ENCODE measurements at places on chromosomes 11 and 22.

DNA sequence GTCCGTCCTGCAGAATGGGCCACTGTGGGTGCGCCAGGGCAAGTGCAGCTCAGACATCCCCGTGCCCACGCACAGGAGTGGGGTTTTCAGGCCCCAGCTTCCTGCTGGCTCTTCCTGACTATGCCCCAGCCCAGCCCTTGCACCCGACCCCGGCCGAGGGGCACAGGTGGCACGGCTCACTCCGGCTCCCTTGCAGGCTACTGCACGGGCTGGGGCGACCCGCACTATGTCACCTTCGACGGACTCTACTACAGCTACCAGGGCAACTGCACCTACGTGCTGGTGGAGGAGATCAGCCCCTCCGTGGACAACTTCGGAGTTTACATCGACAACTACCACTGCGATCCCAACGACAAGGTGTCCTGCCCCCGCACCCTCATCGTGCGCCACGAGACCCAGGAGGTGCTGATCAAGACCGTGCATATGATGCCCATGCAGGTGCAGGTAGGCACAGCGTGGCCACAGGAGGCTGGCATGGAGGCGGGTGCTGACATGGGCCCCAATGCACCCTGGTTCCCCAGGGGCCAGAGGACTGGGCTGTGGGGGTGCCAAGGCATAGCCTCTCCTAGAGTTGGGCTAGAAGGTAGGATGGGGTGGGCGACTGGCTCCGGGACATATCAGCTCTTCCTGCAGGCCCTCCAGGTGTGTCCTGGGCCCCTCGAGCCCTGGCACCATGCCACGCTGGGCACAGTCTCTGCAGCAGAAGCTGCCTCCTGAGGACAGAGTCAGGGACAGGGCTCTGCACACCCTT is 27.7 kb downstream of the MUC2 start:
- DNase-seq: no peak

- DNase-seq: no peak
Measured at GRCh38 chr22:29302681-29303465, 3.6 kb upstream of the GAS2L1 start.

- DNase-seq: no peak
Measured at GRCh38 chr22:38748487-38749136, 7.2 kb downstream of the SUN2 start.

- DNase-seq: no peak
Measured at GRCh38 chr11:44658506-44658850, 68.3 kb upstream of the TSPAN18 start.

DNA sequence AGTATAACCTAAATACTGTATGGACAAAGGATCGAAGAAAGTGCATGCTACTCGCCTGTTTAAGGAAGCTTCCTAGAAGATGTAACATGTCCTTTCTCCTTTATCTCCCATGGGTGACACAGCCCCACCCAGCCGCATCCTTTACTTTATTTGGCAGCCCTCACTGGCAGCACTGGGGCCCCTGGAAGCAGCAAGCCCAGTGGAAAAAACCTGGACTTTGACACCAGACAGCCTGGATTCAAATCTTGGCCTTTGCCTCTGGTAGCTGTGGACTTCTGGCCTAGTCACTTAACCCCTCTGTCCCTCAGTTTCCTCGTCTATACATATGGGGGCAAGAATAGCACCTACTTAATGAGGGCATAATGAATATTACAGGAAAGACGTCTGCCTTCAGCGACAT is 67.1 kb downstream of the MYEOV start:
- DNase-seq: peak; percentile 71

DNA sequence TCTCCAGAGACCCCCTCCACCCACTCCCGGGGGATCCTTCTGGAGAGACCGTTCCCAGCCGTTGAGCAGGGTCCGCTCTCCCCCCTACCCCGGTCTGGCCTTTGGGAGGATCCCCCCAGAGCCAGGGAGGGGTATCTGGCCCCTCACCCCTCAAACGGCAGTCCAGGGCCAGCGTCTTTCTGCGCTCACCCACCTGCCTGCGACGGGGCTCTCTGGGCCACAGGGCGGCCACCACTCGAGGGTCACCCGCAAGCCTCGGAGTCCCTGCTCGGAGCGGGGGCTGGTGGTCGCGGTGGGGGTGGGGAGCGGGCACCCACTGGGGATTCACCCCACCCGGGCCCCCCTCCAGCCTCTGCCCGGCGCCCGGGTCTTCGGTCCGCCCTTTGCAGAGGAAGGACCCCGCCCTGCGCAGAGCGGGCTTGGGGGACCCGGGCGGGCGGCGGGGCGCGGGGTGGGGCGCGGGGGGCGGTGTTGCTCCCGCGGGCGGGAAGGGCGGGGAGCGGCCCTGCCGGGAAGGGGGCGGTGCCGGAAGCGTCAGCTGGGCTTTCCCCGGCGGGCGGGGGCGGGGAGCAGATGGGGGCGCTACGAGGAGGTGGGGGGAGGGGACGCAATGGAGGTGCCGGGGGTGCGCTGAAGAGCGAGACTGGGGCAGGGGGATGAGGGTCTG is 16.6 kb downstream of the CRELD2 start:
- peak; percentile 81 for DNase-seq

DNA sequence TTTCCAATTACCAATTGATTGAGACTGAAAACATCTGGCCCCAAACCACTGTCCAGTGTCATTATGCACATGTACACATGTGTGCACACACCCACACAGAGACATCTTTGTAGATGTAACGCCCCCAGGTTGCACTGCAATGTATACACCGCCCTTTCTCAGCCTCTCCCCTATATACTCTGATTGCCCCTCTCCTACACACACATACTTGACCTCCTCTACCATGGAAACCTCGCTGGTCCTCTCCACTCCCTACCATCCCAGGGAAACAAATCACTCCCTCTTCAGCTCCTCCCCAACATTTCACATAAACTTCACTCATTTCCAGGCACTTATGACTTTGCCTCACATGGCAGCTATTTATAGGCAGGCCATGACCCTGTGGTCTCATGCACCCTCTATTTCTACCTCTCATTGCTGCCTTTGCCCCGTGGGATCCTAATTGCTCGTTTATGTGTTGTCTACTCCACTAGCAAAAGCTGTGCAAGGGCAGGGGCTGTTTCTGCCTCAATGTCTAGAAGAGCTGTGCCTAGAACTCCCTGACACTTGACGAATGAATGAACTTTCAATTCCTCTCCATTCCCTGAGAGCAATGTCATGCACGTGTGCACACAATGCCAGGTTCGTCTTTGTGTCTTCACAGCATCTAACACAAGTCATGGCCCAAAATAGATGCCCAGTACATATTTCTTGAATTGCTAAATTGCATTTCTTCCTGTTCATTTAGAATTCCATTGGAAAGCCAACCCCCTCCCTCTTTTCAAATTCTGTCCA is 10.0 kb upstream of the TMA7B start:
- no peak for DNase-seq

- peak; percentile 38 for DNase-seq
Measured at GRCh38 chr22:23289851-23290724, 109.8 kb downstream of the BCR start.
